Fibroblast of skin of right biceps (primary cell): ENCODE measurements at places on chromosomes 3 and 15.

DNA sequence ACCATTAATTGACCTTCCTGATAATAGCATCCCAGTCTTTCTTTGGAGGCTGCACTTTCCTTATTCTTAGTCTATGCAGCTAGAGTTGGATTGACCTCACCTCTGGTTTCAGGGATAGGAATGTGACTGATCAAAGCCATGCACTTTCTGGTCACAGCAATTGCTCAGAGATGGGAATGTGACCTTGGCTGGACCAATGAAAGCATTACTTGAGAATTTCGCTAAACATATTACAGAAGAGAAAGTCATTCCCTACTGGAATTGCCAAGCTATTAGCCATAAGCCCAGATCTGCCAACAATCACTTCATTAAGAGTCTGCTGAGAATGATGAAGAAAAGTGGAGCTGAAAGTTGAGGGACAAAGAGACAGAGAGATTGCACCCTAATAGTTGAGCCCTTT, 32.7 kb downstream of the RTP1 start:
- DNase-seq = no peak

GRCh38 chr15:78070049-78070700, 7.3 kb downstream of the TBC1D2B start:
- DNase-seq = peak; percentile 48

DNA sequence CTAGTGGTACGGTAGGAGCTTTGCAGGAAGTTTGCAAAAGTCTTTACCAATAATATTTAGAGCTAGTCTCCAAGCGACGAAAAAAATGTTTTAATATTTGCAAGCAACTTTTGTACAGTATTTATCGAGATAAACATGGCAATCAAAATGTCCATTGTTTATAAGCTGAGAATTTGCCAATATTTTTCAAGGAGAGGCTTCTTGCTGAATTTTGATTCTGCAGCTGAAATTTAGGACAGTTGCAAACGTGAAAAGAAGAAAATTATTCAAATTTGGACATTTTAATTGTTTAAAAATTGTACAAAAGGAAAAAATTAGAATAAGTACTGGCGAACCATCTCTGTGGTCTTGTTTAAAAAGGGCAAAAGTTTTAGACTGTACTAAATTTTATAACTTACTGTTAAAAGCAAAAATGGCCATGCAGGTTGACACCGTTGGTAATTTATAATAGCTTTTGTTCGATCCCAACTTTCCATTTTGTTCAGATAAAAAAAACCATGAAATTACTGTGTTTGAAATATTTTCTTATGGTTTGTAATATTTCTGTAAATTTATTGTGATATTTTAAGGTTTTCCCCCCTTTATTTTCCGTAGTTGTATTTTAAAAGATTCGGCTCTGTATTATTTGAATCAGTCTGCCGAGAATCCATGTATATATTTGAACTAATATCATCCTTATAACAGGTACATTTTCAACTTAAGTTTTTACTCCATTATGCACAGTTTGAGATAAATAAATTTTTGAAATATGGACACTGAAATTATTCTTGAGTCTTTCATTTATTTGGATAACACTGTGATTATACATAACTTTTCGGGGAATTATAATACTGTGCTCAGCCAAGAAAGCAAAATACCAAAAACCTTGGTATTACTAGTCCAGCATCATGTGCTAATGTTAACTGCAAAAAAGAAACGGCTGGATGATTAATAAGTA, 2.2 kb downstream of the SOX2 start:
- DNase-seq = no peak

DNA sequence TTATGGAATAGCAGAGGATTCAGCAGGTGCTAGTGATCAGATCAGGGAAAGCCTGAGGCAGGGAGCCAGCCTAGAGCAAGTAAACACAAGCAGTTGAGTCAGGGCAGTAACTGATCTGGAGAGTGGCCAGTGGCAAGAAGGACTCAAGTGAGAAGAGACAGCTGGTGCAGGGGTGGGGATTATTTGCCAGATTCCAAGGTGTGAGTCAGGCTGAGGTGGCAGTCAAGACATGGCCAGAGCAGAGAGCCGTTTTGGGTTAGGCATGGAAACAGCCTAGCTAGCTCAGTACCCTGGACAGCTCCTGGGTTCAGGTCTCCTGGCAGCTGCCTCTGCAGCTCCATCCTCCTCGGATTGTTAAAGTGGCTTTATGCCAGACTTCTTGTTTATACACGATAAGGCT, 281.9 kb upstream of the ONECUT1 start:
- peak; percentile 16 for DNase-seq

- no peak for DNase-seq
Observed at GRCh38 chr3:168168743-168169142, 73.0 kb upstream of the GOLIM4 start.

DNA sequence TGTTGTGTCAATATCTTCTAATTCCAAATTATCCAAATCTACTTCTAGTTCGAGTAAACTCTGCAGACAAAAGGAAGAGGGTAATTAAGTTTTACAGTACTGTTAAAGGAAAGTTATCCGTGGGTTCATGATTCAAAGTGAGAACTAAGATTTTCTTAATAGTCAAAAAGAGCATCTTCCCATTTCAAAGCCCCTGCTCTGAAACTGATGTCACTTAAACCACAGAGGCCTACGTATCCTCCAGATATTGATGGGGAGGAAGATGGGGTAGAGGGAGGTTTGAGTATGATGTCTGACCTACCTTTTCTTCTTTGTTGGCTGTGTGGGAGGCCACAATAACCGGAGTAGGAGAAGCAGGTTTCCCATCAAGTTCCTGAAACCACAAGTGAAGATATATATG, 14.1 kb downstream of the MRPS22 start:
- no peak for DNase-seq

DNA sequence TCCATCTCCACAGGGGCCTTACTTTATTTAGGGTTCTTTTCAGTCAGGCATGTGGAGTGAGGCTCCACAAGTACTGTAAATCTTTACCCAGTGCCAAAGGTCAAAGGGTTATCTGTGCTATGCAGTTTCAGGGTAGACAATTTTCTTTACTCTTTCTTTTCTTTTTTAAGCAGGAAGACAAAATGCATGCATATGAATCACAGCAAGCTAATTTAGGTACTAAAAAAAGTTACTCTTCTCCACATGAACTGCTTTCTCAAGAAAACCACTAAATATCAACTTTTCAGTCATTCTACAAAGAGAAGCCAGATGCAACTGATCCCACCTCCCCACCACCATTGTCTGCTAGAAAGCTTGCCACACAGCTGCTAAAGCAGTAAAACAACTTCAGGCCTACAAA, 73.3 kb upstream of the PYGO1 start:
- peak; percentile 13 for DNase-seq

- DNase-seq = no peak
Observed at GRCh38 chr3:33447958-33448357, 7.8 kb upstream of the UBP1 start.

DNA sequence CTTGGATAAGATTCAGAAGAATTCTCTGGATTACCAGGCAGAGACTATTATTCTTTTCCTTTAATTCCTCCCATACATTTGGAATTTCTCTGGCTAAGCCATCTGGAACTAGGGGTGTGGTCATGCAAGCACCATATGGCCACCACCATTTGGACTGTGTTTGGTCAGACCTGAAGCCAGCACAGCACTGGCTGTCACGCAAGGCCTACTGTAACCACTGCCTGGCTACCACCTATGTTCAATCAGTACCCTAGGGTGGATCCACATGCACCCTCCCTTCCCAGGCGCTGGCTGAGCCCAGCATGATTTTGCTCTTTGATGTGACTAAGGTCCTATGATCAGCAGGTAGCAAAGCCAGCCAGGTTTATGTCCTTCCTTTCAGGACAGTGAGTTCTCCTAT, 287.8 kb upstream of the GOLIM4 start:
- no peak for DNase-seq

DNA sequence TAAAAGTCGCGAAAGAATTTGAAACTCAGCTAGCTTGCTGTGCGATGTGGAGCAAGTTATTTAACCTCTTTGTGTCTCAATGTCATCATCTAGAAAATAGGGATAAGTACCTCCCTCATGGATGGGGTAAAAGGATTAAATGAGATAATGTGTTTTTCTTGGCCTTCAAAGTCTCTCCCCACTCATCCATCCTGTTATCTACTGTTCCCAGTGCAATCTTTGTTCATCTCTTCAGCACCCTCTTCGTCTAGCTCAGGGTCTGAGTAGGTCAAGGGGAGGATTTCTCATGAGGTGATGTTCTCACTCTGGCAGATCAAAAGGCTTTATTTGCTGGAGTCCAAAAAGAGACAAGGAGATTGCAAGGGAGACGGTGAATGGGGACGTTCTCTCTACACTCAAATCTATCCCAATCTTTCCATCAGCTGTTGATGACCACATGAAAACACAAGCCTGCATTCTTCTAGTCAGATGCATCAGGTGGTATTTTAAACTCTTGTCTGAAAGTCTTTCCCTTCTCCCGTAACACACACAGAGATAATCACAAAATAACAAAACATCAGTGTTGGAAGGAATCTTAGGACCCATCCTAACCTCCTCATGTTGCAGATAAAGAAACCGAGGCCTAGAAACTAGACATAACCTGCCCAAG, 1.3 kb downstream of the MESD start:
- no peak for DNase-seq

DNA sequence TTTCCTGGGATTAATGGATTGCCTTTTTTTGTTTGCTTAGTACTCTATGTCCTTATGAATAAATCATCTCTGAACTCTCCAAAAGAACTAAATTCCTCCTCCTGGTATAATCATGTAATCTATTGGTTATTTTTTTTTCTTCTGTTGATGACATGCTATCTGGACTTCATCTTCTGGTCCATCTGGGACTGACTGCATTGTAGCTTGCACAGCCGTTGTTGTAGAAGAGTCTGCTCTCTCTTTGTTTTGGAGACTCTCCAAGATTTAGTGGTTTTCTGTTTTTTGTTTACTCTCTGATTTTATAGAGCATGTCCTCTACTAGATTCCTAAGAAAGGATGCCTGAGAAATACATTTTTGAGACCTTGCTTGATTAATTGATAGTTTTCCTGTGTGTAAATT, 19.1 kb downstream of the IREB2 start:
- DNase-seq = peak; percentile 67

- DNase-seq = no peak
Observed at GRCh38 chr3:132283440-132283839, 33.8 kb upstream of the ACP3 start.

- DNase-seq = no peak
Observed at GRCh38 chr3:97841304-97841703, 19.5 kb downstream of the CRYBG3 start.

DNA sequence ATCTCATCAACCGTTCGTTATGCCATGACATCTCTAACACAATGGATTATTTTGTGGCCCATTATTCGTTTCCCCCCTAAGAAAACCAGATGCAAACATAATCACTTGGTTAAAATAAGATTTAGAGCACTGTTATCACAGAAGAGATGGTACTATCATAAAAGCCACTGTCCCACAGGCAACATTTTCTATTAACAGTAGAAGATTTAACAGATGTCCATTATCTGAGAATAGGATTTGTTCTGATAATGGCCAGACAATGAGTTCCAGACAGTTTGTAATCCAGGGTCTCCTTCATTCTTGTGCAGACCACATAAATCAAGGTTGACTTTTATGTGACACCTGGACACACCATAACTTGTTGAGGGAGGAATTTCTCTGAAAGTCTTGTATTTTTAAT, 153.1 kb downstream of the CLSTN2 start:
- no peak for DNase-seq

DNA sequence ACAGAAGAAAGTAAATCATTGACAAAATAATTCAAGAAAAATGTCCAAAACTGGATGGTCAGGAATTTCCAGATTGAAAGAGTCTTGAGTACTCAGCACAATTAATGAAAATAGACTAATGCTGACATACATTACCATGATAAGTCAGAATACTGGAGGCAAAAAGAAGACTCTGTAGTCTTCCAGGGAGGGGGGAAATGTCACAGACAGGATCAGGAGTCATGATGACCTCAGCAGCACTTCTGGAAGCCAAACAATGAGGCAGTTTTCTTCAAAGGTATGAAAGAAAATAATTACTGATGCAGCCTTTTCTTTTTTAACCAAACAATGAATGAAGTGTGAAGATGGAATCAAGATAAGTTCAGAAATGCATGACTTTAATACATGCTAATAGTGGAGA, 30.1 kb upstream of the SLC22A13 start:
- DNase-seq = no peak

- no peak for DNase-seq
Observed at GRCh38 chr3:27302891-27303290, 66.3 kb downstream of the NEK10 start.

GRCh38 chr3:193772422-193772763, 179.4 kb downstream of the OPA1 start:
- DNase-seq = no peak

- peak; percentile 17 for DNase-seq
Observed at GRCh38 chr3:52678265-52679198, 7.2 kb downstream of the PBRM1 start.

DNA sequence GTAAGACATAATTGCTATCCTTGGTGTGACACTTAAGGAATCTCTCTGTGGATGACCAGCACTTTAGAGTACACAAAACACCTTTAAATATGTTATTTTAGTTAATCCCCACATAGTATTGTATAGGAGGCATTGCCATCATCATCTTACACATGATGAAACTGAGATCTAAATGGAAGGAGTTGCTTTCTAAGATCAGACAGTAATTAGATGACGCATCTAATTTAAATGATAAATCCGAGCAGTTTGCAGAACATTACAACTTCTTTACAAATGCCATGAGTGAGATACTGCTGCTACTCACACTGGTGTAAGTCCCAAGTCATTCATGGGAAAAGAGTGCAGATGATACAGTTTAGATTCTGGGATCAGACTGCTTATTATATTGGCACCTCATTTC, 431.9 kb downstream of the MFSD1 start:
- peak; percentile 33 for DNase-seq

DNA sequence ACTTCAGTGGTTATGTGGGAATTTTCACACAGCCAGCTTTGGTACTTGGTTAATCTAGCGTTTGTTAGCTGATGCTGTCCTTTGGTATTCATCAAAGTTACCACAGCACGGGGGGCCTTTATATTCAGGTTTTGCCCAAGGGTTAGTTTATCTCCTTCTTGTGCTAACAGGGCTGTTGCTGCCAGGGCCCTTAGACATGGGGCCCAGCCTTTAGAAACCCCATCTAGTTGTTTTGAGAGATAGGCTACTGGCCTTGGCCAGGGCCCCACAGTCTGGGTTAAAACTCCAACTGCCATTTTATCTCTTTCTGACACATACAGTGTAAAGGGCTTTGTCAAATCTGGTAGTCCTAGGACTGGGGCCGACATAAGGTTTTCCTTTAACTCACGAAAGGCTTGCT, 7.5 kb upstream of the DNAAF4 start:
- no peak for DNase-seq

- DNase-seq = no peak
Observed at GRCh38 chr3:46383951-46384330, 13.2 kb downstream of the CCR5 start.

GRCh38 chr15:35657679-35658311, 111.8 kb upstream of the DPH6 start:
- DNase-seq = peak; percentile 78
